ENCODE measurements at places on chromosomes 2 and 18.

DNA sequence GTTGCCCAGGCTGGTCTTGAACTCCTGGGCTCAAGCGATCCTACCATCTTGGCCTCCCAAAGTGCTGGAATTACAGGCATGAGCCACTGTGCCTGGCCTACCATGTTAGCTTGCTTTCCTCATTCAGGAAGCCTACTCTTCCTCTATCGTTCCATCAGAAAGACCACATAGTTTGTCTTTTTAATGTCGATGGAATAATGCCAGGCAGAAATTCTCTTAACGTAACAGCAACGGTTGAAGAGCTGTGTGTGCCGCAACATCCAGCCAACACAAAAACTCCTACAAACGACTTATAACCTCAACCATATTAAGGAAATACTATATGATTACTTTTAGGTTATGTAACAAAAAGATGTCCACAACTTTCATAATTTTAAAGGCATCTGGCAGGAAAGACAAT is 10.5 kb downstream of the ITGB1BP1 start:
- no peak for DNase-seq

GRCh38 chr2:104853534-104854497 is at the start of gene POU3F3:
Gene POU3F3, plus strand, starts transcription at chr2:104854115. Its CDS starts 1,396 bp downstream, at chr2:104855511.
- peak; percentile 87 for DNase-seq

- no peak for DNase-seq
These were observed 206.1 kb downstream of the KLHL29 start for GRCh38 chr2:23591111-23591510.

- DNase-seq = peak; percentile 25
These were observed 136.9 kb upstream of the EPAS1 start for GRCh38 chr2:46160326-46160725.

DNA sequence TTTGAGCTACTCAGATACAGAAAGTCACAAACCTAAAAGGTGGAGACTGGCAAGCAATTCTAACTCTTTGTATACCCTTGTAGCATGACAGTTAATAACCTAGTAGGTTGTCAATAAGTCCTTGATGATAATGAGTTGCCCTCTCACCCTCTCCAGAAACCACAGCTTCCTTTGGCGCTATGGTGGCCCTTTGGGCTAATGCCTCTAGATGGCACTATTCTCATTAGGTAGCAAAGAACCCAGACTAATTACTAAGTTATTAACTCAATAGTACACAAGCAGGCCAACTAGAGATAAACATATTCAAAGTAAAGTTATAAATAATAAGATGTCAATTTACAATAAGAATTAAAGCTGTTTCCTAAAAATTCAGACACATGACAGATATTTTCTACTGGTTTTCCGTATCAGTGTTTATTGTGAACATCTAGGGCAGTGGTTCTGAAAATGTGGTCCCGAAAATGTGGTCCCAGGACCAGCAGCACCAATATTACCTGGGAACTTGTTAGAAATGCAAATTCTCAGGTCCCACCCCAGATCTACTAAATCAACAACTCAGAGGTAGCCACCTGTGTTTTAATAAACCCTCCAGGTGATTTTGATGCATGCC is 41.1 kb downstream of the LDAH start:
- DNase-seq = no peak

- DNase-seq = no peak
These were observed 43.6 kb upstream of the IHH start for GRCh38 chr2:219104107-219105035.

- no peak for DNase-seq
These were observed 152.2 kb downstream of the HNMT start for GRCh38 chr2:138116456-138116855.

DNA sequence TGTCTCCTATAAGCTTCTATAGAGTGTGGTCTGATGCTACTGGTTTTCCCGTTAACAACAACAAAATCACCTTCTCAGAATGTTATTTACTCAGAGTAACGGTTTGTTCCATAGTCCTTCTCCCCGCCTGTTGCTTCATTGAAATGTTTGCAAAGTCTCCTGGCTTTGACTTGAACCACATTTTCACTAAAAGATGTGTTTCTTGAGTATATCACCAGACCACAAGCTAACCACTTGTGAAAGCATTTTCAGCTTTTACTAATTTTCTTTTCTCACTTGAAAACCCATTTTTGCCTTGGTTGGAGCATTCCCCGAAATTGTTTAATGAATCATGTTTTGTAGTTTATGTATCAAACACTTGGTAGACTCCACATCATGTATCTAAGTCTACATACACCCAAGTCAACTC is 121.2 kb downstream of the DPP4 start:
- DNase-seq = no peak

DNA sequence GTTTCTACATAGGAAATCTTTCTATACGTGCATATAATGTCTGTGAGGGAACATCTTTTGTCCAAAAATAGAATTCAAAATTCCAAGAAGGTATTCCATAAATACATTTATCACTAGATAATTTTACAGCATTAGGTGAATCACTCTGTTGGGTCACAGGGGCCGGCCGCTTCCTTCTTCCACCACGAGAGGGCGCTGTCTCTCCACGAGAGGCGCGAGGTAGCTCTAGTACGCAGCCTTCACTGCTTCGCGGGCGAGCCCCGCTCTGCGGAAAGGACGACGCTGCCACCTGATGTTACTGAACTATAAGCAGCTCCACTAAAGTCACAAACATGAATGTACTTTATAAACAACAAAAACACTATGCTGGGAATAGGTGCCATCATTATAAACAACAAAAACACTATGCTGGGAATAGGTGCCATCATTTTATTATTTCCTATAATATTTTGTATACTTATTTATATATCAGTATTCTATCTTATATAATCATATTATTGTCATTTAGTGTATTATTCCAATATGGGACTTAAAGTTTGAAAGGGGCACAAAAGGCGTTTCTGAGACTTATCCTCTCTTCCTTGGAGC is 69.4 kb upstream of the REV1 start:
- peak; percentile 88 for DNase-seq

GRCh38 chr2:115234186-115234585 is 791.7 kb downstream of the DPP10 start:
- DNase-seq = no peak

DNA sequence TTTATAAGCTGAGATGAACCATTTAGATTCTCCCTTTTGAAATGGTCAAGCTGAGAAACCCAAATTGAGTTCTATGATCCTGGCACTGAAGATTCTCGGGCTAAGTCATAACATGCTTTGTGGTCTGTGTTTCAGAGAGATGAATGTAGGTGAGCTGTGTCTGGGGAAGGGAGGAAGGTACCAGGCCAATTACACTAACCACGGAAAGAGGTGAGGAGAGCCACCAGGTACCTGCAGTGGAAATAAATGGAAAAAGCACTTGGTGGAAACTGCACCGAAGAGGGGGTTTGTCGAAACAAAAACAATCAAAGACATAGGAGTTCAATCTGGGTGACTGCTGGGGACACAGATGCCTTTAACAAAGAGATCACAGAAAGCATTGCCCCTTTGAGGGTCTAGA is 963 bp upstream of the MRPL44 start:
- no peak for DNase-seq

- no peak for DNase-seq
These were observed 62.2 kb downstream of the RPL37A start for GRCh38 chr2:216560838-216561270.

DNA sequence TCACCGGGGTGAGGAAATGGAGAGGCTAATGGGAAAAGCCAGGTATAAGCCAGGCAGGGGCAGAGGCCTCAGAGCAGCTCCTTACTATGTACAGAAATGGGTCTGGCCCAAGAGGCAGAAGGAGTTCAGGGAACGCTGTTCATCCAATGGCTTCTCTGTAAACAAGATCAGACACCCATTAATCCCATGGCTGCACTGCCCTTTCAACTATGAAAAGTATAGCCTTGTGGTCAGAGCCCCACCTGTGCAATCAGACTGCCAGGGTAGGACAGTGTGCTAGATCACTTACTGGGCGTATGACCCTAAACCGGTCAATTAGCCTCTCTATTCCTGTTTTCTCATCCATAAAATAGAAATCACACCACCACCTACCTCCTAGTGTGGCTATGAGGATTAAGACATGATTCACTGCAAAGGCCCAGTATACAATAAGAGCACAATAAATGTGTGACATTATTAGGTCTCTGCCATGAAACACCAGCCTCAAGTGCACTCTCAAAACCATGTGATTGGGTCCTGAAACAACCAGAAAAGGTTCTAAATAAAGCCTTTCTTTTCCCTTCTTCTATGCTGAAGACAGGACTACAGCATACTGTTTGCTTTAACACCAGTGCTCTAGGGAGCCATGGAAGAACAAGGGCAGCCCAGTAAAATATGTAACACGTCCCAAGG is 4.4 kb downstream of the ANKRD44 start:
- DNase-seq = no peak

DNA sequence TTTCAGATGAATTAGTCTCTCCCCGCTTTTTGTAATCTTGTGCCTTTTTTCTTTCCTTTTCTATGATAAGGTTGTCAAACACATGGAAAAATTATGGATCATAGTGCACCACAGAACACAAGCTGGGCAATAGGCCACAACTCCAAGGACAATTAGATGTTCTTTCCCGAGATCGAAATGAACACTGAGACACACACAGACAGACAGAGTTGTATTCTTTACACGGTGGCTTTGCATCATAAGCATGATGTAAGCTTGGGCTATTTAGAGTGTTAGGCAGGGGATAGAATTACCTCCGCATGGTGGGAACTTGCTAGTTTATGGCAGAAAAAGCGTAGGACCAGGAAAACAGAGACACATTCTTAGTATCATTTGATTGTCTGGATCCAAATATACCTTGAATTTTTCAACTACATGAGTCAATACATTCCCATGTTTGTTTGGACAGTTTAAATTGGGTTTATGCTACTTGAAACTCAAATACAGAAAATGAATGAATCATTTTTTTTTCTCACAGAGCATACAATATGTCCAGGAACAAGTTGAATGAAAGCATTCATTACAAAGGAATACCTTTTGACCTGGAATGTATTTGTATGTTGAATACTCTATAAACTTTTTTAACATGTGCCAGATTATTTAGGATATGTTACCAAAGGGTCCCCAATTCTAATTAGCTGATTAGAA is 1611.5 kb upstream of the TMEFF2 start:
- no peak for DNase-seq

DNA sequence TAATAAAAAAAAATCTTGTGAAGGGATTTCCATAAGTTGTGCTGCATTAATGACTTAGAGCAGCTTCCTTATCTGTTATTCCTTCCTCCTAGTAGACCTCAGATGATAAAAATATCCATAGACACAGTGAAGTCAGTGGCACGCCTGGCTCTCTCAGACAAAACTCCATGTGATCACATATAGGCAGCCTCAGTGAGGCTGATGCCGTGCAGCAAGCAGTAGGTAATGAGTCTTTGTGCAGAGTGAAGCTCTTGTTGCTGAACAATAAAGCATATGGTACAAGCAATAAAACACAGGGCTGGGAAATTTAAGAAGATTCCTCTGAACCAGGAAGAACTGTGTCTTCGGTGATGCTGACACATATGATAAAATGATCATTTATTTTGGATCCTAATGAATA is 102.7 kb downstream of the CSRNP3 start:
- no peak for DNase-seq

DNA sequence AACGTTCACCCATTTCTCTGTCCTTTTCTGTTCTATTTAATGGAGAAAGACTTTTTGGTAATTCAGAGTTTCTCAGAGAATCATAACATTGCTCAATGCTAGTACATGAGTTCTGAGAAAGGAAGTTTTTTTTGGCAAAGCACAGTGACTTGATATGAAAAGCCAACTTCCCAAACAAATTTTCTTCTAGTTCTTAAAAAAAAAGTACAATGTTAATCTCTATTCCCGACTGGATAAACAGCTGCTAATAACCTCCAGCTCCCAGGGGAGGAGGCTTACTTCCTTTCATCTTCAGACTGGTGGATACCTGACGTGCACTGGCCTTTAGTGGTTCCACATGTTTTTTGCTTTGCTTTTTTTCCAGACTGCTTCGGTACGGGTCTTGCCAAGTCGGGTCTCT is 284.6 kb upstream of the CCDC68 start:
- DNase-seq = no peak

GRCh38 chr18:63834471-63835113 is 52.9 kb upstream of the SERPINB2 start:
- no peak for DNase-seq

DNA sequence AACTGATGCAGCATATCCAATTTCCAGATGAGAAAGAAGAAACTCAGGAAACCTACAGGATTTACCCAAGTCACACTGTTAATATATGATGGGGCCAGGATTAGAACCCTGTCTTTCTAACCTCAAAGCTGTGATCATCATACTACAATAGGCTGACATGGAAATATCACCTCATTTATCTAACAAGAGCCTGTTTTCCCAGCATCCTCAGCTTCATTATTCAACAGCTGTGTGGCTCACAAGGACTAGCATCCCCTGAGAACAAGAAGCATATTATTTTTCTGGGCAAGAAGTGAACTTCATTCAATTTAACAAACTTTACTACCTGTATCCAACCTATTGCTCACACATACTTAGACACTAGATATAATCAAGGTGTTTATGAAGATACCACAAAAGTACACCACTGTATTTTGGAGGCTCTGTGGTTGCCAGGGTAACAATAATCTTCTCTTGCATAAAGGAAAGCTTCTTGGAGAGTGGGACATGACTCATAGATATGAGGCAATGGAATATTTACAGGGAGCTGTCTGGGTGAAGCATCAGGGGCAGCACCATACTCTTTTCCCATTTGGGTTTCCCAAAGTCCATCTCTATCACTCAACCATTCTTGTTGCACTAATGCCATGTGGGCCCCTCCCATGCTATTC is 218.2 kb downstream of the RAD51AP2 start:
- DNase-seq = no peak

DNA sequence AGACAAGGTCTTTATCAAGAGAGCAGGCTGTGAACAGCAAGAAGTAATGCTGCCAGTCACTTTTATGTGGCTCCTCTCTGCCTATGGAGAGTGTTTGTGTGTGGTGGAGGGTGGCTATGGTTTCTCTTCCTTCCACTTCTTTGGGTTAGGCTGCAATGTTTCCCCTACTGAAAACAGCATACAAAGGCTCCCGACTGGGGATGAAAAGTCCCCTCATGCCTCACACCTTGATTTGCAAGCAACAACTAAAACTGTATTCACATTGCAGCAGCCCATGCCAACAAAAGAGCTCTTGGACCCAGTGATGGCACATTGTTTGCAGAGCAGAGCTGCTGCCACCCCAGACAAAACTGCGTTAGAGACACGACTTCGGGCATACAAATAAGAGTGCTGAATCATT is 301.6 kb downstream of the SLC8A1 start:
- DNase-seq = no peak

DNA sequence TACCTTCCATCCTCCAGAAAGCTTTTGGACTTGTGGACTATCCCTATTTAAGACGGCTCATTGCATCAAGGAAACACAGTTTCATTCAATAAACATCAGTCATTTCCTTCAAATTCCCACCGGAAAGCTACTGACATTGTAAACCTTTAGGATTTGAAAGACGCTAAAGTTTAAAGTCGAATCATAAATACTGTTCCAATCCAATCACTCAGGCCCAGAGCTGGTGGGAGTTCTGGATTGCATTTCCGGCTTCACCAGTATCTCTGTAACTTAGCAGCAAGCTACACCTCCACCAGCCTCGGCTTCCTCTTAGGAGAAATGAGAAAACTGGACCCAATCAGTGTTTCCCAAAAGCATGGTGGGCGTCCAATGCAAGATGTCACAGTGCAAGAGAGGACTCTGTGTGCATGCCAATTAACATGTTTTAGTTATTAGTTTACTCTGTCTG is 1.6 kb downstream of the WDFY1 start:
- DNase-seq = no peak

GRCh38 chr18:36829362-36830157 is 633 bp downstream of the KIAA1328 start:
- DNase-seq = no peak
